ENCODE measurements at places on chromosomes 11 and 22.
A peak's percentile ranks its signal among the peaks of the same experiment; 100 is the strongest.

DNA sequence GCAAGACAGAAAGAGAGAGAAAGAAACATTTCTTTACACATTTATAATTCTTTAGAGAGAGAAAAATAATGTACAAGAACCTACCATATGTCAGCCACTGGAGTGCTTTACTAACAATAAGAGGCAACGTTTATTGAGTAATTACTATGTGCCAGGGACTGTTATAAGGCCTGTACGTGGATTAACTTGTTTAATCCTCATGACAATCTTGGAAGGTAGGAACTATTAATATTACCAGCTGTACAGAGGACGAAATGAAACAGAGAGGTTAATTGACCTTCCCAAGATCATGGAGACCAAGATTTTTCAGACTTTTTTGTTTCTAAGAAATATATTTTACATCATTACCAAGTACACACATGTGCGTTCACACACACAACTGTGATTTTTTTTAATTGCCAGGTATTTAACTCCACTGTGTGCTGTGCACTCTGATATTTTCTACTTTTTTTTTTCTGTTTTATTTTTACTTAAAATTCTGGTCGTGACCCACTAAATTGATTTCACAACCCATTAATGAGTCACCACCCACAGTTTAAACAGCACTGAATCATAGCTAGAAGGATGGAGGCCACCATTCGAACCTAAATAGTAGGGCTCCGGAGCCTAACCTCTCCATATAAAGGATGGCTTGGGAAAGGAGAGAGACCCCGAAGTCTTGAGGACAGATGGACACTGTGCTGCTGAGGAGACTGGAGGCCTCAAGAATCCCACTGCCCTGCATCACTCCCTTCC is 21.4 kb downstream of the CREB3L1 start:
- peaks cover 21% of the 10 kb centered on the region for H3K4me1 ChIP-seq
- H3K27me3 ChIP-seq, result peaks cover 28% of the 10 kb centered on the region
- no peaks in the 10 kb centered on the region for H3K36me3 ChIP-seq
- no peak overlapping the region for H3K4me3 ChIP-seq
- H3K27ac ChIP-seq, result no peak overlapping the region

- no peaks in the 10 kb centered on the region for H3K36me3 ChIP-seq
- H3K27me3 ChIP-seq, result peaks cover 4% of the 10 kb centered on the region
- H3K4me1 ChIP-seq, result no peaks in the 10 kb centered on the region
- no peak overlapping the region for H3K27ac ChIP-seq
Measured at GRCh38 chr11:129458756-129459535, 83.3 kb downstream of the BARX2 start.

DNA sequence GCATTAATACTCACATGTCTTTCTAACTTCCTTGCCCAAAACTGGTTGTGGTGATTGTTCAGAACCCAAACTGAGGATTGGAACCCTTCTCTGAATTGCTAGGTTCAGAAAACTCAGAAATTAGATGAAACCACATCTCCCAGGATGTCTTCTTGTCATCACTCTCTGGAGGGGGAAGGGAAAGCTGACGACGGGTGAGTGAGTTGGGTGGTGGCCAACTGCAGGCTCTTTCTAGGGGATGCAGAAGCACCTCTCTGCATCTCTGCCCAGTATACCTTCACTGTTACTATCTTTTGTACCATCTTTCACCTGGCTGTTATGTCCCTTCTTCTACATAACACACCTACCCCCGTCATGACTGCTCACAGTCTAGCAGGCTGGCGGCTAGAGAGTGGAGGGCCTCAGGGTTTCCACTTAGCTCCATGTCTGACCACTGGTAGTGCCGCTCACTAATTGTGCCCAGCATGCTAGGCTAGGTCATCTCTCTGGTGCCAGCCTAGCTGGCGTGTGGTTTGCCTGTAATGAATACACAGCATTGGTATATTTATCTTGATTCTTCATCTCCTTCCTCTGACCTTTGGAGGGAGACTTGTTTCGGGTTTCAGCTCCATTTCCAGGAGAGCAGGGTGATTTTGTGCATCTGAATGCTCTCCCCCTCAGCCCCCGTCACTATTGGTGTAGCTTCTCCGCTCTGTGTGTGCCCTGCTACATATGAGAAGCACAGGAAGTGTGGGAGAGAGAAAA is 7.3 kb downstream of the GRAMD1B start:
- peaks cover 96% of the 10 kb centered on the region for H3K4me1 ChIP-seq
- H3K4me3 ChIP-seq, result peak overlapping the region; percentile 16
- peak; percentile 68 for DNase-seq
- peaks cover 65% of the 10 kb centered on the region for H3K36me3 ChIP-seq
- H3K27me3 ChIP-seq, result no peaks in the 10 kb centered on the region

GRCh38 chr11:12408156-12408770 is 30.9 kb downstream of the PARVA start:
- H3K4me1 ChIP-seq, result no peaks in the 10 kb centered on the region
- H3K27ac ChIP-seq, result no peak overlapping the region
- H3K4me3 ChIP-seq, result no peak overlapping the region
- H3K27me3 ChIP-seq, result peaks cover 8% of the 10 kb centered on the region
- H3K36me3 ChIP-seq, result no peaks in the 10 kb centered on the region

- H3K4me1 ChIP-seq, result peaks cover 91% of the 10 kb centered on the region
- H3K4me3 ChIP-seq, result peak overlapping the region; percentile 60
- H3K36me3 ChIP-seq, result peaks cover 62% of the 10 kb centered on the region
- H3K27me3 ChIP-seq, result no peaks in the 10 kb centered on the region
Measured at GRCh38 chr11:64764753-64765152, 5.0 kb upstream of the PYGM start.

DNA sequence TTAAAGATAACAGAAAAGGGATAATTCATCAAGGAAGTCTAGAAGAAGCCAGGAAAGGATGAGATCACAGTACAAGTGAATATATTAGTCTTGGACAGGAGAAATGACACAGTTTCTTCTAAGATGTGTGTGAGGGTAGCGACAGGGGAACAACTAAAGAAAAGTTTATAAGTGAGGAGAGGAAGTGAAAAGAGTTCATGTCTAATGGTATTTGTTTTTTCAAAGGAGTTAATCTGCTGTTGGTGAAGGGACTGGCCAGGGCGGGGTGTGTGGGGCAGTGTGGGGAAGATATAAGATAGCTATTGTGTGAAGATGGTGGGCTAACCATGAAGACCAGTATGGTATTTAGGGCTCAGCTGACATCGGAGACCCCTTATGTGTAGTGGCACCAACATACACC is 7.6 kb upstream of the PPFIBP2 start:
- peaks cover 11% of the 10 kb centered on the region for H3K27me3 ChIP-seq
- no peak for DNase-seq
- H3K4me3 ChIP-seq, result no peak overlapping the region
- H3K36me3 ChIP-seq, result no peaks in the 10 kb centered on the region
- H3K4me1 ChIP-seq, result no peaks in the 10 kb centered on the region
- H3K27ac ChIP-seq, result no peak overlapping the region

Measured in activated CD8-positive, alpha-beta memory T cell treated with anti-CD3 and anti-CD28 coated beads, Interleukin-2, amount 10 ng/mL, durations not matched to agents 7 days and 5 days (primary cell).